Stromal cell of bone marrow (primary cell): ENCODE measurements at places on chromosomes 3 and 15.

GRCh38 chr15:69085325-69086081 is 71.0 kb downstream of the NOX5 start:
- DNase-seq, result no peak

DNA sequence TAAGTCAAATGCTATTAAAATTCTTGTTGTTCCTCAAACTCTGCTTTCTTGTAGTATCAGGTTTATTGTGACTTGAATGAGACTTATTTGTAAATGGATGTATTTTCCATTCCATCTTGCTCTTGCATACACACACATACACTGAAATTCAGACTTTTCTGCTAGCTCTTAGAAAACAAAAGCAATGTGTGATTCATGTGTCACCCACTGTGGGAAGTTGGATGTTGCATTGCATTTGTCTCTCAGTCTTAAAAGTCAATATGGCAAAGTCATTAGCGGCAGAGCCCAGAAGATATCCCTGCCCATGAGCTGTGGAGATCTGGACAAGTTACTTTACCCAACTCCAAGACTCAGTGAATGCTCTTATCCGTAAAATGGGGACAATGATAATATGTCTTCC is 357.2 kb upstream of the TPRG1 start:
- DNase-seq, result no peak

DNA sequence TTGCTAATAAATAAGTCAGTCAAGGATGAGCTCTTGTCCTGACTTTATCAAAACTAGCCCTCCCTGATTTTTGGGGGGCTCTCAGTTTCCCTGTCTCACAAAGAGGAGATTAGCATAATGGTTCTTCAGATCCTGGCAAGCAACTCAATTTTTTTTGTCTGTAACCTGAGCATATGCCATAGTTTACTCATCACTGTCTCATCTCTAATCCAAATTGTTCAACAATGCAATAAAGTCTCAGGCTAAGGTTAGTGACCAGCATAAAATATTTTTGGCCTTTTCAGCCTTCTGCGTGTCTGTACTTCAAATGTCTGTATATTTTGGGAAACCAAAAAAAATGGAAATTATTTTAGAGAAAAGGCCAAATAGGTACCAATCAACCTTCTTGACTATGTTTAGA is 465.6 kb upstream of the TPRG1 start:
- no peak for DNase-seq

DNA sequence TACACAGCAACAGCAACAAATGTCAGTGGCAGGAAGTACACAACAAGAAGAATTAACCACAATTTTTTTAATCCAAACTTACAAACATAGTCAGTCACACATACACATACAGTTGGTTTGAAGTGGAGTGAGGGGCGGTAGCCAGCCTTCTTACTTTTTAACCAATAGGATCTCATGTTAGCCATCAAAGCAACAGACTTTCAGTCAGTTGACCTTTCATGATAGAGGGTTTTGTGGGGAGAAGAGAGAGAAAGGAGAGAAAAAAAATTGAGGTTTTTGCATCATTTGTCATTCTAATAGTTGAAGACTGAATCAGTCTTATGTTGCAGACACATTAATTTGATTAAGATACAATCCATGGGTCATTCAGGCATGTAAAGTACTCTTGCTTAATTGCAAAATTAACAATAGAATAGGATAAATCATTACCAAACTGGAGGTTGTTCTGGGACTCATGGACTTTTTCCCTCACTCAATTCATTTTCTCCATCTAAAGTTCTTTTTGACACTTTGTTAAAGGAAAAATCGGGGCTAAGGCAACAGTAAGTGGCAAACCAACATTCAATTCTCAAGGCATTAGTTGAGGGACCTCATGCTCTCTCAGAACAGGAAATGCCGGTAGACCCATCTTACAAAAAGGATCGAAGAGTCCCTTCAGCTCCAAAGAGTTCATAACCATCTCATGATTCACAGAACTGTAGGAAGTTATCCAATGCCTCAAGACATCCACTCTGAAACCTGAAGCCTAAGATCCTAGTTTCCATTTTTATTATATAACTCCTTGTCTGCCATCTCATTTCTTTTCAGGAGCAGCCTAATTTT is 159.5 kb upstream of the LPP start:
- DNase-seq, result peak; percentile 43

DNA sequence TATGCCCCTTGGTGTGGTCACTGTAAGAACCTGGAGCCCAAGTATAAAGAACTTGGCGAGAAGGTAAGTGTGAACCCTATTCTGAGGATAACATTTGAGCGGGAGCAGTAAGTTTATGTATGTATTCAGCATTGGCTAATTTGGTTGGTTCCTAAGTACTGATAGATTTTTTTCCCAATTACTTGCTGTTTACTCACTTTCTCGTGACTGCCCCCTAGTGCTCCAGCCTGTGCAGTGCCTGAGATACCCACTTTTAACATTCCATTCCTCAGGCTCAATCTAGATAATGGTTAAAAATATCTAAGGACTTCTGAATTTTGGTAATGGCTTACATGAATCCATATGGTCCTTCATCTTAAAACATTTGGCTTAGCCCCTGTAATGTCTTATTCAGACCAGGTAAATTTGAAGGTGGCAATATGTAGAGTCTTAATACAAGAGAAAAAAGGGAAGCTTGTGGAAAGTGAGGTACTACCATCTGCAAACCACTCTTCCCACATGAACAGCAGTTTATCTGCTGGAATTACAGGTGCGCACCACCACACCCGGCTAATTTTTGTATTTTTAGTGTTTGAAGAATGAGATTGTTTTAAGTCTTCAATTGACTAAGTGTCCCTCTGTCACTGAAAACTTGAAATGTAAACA is 7.1 kb downstream of the ELL3 start:
- no peak for DNase-seq

GRCh38 chr3:109325657-109326056 is 9.3 kb upstream of the DPPA2 start:
- no peak for DNase-seq

- DNase-seq, result no peak
Measured at GRCh38 chr3:133820129-133820528, 14.5 kb downstream of the SRPRB start.

GRCh38 chr3:33030802-33031201 is 66.1 kb downstream of the GLB1 start:
- no peak for DNase-seq

DNA sequence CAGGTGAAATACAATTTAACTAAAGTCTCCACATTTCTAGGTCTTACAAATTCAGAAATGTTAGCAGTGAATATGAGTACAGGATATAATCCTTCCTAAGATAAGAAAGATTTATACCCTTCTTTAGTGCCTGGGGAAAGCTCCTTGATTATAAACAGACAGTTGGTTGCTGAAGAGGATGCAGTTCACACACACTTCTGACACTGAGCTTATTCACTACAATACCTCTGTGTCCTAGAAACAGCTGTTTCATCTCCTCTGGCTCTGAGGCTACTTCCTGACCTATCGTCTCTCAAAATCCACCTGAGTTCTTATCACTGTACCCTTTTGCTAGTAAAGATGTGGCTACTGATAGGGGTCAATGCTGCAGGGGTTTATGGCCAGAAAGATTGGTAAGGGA is 57.1 kb downstream of the TP63 start:
- DNase-seq, result no peak
